ENCODE measurements at places on chromosomes 3 and 15. TPM values are rescaled to one million over a fixed set of nuclear protein-coding genes. Genes with fewer than 3 reads are reported as not detected.
A peak's percentile ranks its signal among the peaks of the same experiment; 100 is the strongest.

Gene PLA2G4E
- not detected for total RNA-seq

DNA sequence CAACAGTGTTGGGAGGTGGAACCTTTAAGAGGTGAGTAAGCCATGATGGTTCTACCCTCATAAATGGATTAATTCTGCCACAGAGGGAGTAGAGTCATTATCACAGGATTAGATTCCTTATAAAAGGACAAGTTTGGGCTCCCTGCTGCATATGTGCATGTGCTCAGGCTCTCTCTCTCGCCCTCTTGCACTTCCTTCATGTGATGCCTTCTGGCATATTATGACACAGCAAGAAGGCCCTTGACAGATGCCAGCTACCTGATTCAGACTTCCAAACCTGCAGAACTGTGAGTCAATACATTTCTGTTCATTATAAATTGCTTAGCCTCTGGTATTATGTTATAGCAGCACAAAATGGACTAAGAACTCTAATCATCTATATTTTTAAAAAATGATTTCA lies 205.3 kb downstream of the CTNNB1 start:
- no peak for DNase-seq

GRCh38 chr3:36379872-36380220 lies 458 bp upstream of the STAC start:
- DNase-seq = no peak

- DNase-seq = no peak
Observed at GRCh38 chr15:58264053-58264971, 126.1 kb downstream of the AQP9 start.

DNA sequence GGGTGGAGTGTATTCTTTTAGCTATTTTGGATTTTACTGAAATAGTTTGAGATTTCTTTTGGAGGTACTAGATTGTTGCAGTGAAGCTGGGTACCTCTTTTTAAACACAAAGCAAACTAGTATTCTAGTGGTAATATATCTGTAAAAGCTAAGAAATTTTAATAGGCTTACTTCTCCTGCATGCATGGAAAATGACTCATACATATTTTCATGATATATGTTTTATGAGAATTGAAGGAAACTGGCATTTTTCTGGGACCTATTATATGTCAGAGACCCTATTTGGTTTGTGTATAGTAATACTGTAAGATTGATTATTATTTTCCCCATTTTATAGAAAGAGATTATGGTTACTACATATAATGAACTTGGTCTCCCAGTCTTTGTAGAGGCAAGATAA lies 851.0 kb downstream of the DIPK2A start:
- no peak for DNase-seq

GRCh38 chr3:158935846-158936245 lies 134.0 kb downstream of the MFSD1 start:
- no peak for DNase-seq

DNA sequence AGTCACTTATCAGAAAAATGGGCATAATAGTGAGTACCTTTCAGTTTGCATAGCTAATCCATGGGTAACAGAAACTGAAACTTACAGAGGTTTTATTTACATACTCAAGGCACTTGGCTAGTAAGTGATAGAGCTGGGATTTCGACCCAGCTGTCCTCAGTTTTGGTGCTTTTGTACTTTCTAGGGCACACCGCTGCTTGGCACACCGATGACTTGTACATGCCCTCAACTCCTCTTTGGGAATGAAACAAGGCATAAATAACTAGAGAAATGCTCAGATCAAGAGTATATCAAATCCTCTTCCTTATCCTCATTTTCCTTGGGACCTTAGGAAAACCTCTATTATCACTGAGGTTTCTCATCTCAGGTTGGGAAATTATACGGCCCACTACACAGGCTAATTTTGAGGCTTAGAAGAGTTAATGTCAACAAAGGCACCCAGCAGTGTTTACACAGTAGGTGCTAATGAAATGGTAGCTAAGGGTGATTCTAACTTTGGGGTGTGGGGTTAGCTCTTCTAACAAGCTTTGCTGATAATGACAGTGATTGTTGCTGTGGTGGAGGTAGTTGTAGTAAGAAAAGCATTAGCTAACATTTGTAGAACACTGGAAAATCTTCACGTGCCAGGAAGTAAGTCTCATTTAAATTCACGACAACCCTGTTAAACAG lies 20.3 kb upstream of the DGKG start:
- DNase-seq = no peak

Gene PXYLP1
- total RNA-seq = 16.7 TPM

DNA sequence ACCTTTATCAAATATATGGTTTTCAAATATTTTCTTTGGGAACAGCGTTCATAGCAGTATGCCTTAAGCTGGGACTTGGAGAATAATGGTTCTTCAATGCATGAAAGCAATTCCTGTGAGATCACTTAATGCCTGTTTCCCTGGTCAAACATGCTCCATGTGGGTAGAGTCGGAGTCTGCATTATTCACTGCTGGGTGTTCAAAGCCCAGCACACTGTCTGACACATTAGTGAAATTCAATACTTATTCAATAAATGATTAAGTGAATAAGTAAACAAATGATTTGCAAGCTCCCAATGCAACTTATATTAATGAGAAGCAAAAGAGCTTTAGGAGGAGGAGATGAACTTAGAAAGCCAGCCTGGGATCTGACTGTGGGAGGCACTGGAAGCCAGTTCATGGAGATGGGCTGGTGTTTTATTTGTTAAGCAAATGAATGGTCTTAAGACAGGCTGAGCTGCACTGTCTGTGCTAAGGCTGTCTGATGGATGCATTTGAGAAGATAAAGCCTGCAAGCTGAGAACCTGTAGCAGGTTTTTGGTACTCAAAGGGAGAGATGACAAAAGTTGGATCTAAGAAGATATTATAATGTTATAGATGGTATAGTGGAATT lies 490.8 kb downstream of the MCTP2 start:
- DNase-seq = peak; percentile 15

DNA sequence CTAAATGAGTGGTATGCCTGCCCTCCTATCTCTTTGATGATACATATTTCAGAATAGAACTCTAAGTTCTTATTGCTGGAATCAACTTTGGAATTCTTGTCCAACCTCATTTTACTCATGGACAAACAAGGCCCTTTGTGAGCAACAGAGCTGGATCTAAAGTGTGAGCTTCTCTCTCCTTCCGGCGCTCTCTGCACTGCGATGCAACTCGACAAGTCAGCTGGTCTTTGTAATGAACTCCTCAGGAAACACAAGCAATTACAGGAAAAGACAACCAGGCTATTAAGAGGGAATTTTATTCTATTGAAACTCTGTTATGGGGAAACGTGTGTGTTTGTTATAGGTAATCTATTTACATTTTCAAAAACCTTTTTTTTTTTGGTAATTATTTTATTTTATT lies 20.3 kb upstream of the NRROS start:
- DNase-seq = no peak

Gene ERICH6
- not detected for total RNA-seq

Gene SNTN
- not detected for total RNA-seq

DNA sequence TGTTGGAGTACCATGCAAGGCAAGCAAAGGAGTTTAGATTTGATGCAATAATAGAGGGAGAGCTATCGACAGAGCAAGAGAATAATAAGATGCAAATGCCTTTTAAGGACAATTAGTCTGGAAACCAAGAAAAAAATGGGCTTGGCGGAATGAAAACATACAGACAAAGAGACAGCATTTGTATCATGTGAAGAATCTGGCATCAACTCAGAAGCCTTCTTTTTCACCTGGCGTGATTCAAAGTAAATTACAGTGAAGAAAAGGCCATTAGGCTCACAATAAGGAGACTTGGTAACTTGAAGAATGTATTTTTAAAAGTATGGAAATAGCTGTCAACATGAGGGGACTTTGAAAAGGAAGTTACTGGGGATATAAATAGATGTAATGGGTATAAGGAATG lies 521.2 kb upstream of the GOLIM4 start:
- DNase-seq = no peak

DNA sequence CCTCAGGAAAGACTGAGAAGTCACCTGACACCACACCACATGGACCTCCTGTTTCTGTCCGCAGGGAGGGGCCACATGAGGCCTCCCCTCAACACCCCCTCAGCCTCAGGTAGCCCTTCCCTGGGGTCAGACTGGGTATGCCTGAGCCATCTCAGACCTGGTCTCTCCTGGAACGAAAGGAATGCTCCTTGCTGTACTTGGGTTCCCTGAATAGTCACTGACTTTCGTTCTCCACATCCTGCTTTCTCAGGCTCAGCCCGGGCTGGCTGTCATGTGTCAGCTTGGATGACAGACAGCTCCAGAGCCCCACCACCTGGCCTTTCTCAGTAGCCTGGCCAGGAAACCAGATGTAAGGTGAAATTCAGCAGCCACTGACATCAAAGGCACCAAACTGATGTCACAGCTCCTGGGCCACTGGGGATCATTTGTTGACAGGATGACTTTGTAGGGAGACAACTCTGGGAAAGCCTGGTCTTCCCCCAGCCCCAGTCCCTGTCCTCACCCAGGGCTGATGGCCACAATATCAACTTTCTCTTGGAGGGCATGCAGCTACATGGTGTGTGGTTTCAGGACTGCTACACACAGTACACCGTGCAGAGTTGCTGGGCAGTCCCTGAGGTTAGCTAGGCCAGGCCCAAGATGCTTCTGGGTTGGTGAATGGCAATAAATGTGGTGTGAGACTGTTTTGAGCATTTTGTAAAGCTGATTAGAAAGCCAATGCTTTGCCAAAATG lies 141.4 kb upstream of the MRPS22 start:
- DNase-seq = peak; percentile 62

DNA sequence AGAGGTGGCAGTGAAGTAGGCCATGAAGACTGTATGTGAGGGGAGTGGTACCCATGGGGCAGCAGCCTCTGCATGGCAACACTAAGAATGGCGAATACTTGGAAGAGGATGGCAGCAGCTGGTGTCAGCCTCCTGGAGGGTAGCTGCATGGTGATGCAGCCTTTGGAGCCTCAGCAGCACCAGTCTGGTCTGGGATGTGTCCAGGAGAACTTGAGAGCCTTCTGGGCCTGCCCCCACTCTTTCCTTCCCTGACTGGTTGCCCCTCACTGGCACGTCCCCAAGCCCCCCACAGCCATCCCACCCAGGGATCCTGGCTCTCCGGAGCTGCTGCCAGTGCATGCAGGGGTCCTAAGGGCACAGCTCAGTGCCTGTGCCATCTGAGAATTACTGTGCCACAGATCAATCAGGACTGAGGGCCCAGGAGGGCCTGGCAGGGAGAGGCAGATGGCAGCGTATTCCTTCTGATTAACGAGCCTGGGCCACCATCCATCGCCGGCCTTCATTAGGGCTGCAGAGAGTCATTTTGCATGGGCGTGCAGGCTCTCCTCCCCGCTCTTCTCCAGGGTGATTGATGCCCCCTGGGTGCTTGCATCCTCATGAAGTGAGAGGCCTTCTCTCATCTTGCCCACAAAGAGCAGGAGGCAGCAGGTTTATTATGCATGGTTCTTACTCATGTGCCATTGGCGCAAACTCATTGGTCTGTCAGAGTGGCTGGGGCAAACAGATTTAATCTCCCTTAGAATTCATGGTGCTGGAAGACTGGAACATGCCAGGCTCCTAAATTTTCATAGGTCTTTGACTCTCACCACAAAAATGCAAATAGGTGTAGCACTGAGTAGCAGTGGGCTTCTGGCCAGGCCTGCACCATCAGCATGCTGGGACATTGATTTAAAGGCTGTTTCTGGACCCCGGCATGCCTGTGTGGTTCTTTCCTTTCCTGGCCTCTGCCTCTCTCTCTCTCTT lies 116.8 kb downstream of the EPHB1 start:
- DNase-seq = no peak

Gene ARHGAP11A
- total RNA-seq = 40.9 TPM

DNA sequence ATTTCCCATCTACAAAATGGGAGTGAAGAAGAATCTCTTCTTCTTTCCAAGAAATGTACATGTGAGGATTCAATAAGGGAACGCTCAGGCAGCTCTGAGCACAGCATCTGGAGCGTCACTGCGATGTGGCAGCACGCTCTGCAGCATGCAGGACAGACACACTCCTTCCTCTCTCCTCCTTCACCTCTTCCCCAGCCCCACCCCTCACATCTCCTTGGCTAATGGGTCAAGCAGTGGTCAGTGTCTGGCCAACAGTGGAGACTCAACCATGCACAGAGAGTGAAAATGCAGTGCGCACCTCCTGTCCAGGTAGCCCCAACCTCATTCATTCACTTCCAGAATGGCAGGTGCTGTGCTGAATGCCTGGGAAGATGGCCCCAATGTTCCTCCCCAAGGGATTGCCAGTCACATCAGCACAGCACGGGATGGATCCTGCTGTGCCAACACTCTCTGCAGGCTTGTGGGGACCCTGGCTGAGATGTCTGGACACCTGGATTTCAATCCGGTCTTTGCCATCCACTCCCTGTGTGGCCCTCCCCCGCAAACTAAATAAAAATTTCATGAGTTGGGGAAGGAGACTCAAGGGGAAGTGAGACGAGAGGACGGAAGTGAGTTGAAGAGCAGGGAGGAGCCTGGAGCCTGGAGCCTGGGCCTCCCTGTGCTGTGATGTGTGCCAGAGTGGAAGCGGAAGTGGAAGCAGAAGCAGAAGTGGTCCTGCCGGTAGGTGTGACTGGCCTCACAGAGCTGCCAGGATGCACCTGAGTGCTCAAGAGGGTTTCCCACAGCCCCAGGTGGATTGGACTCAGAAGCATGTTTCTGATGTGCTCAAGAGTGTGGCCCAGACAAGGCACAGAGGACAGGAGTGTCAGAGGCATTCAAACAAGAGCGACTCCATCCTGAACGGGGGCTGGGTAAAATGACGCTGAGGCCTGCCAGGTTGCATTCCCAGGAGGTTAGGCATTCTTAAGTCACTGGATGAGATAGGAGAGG lies 163.9 kb downstream of the SMAD6 start:
- no peak for DNase-seq

Gene ZBTB47
- total RNA-seq = 5.1 TPM

DNA sequence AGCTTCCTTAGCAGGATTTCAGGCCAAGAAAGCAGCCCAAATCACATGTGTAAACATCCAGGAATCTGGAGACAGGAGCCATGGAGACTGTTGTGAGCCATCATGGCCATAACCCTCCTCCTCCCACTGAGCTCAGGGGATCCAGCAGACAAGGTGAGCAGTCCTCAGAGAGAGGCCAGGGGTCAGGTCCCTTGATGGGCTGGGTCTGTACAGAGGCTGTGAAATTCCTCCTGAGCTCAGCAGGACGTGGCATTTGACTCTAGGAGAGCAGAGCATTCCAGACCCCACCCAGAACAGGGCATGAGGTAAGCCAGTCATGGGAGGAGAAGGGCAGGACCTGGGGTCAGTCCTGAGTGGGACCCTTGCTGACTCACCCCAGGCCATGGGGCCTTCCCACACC lies 67.0 kb upstream of the ACAN start:
- no peak for DNase-seq

DNA sequence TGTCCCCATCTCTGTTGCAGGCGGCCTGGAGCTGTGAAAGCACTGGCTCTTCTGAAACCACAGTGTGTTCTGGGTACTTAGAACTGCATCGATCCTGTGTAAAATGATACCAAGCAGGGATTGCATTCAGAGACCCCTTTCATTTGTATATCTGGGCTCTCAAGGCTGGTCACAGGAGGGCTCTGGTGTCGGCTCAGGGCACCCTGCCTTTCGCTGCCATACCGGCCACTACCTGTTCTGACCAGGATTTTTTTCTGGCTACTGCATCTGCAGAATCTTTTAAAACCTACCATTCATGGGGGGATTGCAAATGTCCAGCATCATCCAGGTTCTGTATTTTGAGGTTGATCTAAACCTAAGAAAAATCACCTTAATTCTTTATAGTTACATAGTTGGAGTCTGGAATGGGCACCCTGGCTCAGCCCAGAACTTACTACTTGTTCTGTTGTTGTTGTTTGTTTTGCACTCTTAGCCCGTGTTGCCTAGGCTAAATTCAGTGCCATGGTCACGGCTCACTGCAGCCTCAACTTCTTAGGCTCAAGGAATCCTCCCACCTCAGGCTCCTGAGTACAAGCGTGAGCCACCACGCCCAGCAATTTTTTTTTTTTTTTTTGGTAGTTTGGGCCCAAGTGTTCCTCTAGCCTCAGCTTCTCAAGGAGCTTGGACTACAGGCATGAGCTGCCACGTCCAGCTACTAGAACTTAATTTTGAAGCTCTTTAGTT lies 52.7 kb downstream of the TRIM71 start:
- no peak for DNase-seq
